ENCODE measurements at places on chromosomes 2 and 18. TPM values are rescaled to one million over a fixed set of nuclear protein-coding genes. Genes with fewer than 3 reads are reported as not detected.

NOSTRIN gene
- not detected for polyA plus RNA-seq

SEPTIN2 gene
- 712 TPM for polyA plus RNA-seq

ASPRV1 gene
- polyA plus RNA-seq = 0.29 TPM

VIL1 gene
- polyA plus RNA-seq = not detected

ATF2 gene
- 60.6 TPM for polyA plus RNA-seq

STON1 gene
- 4.0 TPM for polyA plus RNA-seq

Data from BJ (cell line).